ENCODE measurements at places on chromosomes 7 and 10.

DNA sequence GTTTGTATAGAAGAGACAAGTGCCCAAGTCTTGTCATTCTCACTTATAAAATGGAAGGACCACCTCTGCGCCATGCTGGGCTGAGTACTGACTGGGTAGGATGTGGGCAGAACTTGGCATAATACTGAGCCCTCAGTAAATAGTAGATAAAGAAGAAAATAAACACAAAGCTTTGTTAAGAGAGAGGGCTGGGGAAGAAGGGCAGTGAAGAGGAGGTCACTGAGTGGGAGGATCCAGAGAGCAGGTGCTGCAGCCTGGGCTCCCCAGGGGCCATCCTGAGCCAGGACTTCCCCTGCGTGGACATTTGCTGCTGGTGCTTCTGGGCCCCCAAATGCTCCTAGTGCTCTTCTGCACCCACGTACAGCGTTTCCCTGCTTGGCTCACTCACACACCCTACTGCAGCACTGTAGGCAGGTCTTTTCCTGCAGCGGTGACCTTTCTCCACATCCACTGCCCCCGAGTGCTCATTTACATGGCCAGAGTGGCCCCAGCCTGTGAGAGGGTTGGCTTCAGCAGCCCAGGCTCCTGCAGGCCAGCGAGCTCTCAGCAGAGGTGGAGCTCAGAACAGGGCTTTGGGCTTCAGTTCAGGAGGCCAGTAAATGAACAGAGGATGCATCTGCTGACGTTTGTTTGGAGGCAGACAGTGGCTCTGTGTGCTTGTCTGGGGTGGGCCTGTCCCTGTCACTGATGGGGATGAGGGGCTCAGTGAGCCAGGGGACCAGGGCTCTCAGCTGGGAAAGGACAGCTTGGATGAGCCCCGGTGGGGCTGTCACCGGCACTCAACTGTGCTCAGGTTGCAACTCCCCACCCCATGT, 164.6 kb downstream of the ADARB2 start:
- DNase-seq: no peak

- no peak for DNase-seq
Observed at GRCh38 chr10:8616166-8616565, 561.7 kb downstream of the GATA3 start.

- DNase-seq: no peak
Observed at GRCh38 chr10:24382979-24383663, 174.2 kb downstream of the KIAA1217 start.

- DNase-seq: no peak
Observed at GRCh38 chr7:128852537-128853254, 10.0 kb upstream of the ATP6V1F start.

- DNase-seq: no peak
Observed at GRCh38 chr7:87935384-87935706, 1.3 kb downstream of the ADAM22 start.

- DNase-seq: peak; percentile 2
Observed at GRCh38 chr10:124995605-124996004, 53.7 kb downstream of the ZRANB1 start.

GRCh38 chr10:78258323-78259030, 224.8 kb downstream of the RPS24 start:
- DNase-seq: no peak

DNA sequence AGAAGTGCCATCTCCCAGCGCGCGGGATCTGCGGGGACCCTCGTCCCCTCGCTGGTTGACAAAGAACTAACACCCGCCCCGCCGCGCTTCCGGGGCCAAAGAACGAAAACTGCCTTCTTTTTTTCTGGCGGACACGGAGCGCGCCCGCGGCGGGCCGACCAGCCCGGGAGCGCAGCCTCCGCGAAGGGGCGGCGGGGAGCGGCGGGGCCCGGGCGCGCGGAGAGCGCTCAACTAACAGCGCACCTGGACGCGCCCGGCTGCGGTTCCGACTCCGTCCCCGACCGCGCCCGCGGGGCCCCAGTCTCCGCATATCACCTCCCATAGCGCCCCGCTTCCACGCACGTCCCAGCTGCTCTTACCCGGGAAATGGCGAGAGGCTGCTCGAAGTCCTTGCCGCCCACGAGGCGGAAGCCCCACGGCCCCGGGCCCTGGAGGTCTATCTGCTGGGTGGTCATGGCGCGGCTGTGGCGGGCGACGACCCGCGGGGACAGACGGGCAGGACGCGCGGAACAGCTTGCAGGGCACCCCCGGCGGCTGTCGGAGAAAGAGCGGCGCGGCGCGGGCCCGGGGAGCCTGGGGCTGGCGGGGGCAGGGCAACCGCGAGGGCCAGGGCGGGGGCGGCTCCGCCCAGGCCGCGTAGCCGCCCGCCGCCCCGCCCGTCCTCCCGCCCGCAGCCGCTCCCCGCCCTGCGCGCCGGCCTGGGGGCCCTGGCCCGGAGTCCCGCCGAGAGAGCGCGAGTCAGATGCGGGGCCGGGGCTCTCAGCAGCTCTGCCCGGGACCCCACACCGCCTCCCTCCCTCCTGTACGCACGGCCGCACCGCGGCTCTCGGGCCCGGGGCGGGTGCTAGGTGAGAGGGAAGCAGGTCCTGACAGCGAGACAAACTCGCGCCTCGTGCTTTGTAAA, at the start of gene PDLIM1:
Gene PDLIM1 (minus strand): TSS at position 543 of the 904 bp plus-strand sequence. CDS start 88 bp downstream, at position 455.
- DNase-seq: peak; percentile 89

GRCh38 chr10:123995082-123995460, 98.3 kb downstream of the CHST15 start:
- no peak for DNase-seq

Data from hepatic stellate cell (primary cell).